ENCODE measurements at places on chromosomes 12 and 14.
A peak's percentile ranks its signal among the peaks of the same experiment; 100 is the strongest.

DNA sequence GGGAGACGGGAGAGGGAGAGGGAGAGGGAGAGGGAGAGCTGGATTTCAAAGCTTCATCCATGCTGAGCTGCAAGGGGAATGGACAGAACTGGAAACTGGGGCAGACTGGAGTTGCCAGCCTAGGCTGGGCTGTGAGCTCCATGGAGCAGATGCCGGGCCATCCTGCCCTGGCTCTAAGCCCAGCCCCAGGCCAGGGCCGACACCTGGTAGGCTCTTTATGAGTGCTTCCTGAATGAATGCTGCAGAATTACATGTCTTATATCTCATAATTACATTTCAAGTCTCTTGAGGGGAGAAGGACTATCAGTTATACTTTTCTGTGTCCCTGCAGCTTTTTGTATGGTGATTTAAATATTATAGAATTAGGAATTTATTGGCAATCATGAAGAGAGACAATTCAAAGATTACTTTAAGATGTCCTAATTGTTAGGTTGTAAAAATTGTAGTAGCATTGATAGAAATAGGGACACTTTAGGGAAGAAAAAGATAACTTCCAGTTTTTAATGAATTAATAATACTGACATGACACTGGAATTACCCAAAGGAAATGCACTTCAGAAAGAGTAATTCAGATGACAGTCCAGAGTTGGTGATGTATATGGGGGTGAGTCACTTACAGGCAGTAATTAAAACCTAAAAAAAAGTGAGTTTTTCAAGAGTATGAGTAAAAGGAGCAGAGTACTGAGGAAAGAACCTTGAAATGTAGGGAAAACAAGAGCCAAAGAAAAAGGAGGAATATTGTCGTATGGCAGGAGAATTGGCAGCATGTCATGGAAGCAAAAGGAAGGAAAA, 29.0 kb downstream of the SCYL2 start:
- DNase-seq = no peak

DNA sequence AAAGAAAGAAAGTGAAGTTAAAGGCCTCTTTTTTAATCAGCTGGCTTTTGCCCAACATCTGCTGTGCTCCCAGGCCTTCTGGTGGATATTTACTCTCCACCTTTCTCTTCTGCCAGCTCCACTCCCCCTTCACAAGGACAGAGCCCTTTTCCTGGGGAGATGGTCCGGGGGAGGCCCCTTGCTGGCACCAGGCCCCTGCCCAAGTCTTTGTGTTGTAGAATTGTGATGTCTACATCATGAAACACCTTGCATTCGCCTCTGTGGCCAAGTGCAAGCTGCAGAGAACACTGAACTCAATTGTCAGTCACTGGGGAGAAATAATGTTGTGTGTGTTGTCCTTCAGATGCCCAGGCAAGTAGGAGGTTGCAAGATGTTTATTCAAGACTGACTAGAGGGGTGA, 150.3 kb downstream of the DPF3 start:
- DNase-seq = no peak

DNA sequence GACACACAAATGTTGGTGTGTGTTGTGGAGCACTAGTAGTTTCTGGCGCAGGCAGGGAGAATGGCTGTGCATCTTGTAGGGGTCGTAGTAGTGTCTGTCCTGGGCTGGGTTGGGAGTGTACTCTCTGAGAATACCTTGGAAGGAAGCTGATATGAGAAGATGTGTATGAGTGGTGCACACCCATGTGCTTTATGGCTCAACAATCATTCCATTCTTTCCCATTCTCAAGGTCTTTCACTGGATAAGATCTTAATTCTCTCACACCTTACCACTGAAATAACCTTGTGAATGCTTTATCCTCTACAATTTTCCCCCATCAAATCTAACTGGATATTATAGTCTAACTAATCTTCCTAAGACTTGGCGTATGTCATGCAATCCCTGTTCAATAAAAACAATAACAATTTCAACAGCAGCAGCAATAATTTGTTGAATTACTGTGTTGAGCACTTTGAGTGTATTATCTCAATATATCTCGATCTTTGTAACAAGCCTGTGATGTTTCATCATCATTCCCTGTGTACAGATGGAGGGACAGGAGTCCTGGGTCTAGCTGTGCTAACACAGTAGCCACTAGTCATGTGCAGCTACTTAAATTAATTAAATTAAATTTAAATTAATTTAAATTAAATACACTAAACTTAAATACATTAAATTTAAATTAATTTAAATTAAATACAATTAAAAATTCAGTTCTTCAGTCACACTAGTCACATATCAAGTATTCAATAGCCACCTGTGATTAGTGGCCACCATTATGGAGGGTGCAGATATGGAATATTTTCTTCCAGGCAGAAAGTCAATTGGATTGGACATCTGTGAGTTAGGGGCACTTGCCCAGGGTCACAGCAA, 3.6 kb upstream of the SLC48A1 start:
- no peak for DNase-seq

DNA sequence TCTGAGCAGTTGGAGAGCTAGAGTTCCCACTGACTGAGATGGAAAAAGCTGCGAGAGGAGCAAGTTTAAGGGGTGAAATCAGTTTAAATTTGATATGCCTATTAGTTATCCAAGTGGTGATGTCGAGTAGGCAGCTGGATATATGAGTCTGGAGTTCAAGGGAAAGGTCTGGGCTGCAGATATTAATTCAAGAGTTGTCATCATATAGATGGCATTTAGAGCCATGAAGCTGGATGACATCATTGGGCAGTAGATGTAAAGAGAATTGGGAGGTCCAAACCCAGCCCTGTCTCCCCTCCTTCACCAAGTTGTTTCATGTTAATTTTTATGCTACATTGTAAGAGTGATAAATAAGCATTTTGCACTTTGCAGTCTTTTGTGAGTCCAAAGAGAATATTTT, 898.1 kb downstream of the GALC start:
- no peak for DNase-seq

- no peak for DNase-seq
Measured at GRCh38 chr12:9037431-9037830, 48.1 kb downstream of the KLRG1 start.

- DNase-seq = no peak
Measured at GRCh38 chr12:48764521-48764920, 24.4 kb downstream of the ADCY6 start.

DNA sequence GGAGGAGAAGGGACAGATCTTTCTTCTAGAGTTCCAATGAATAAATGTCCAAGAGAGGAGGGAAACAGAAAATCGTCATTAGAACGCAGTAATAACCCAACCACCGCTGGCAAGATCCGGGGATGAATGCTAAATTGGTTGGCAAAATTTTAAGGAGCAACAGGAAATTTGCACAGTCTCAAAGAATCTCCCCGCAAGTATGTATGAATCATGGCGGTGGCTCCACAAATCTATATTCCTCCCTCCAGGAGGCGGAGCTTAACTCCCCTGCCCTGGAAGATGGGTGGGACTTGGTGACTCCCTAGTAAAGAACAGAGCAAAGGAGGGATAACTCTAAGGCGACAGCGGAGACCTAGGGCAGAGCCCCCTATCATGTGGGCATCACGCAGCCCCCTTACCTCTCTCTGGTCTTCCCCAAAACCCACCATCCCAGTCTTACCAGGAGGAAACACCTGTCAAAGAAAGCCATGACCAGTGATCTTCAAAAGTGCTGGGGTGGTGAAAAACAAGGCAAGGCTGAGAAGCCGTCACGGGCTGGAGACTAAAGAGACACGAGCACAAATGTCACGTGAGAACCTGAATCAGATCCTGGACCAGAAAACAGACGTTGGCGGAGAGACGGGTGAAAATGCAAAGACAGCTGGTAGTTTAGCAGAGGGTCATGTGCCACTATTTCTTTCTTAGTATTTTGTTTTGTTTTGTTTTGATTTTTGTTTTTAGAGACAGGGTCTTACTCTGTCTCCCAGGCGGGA, 125.8 kb downstream of the NCOR2 start:
- peak; percentile 72 for DNase-seq

DNA sequence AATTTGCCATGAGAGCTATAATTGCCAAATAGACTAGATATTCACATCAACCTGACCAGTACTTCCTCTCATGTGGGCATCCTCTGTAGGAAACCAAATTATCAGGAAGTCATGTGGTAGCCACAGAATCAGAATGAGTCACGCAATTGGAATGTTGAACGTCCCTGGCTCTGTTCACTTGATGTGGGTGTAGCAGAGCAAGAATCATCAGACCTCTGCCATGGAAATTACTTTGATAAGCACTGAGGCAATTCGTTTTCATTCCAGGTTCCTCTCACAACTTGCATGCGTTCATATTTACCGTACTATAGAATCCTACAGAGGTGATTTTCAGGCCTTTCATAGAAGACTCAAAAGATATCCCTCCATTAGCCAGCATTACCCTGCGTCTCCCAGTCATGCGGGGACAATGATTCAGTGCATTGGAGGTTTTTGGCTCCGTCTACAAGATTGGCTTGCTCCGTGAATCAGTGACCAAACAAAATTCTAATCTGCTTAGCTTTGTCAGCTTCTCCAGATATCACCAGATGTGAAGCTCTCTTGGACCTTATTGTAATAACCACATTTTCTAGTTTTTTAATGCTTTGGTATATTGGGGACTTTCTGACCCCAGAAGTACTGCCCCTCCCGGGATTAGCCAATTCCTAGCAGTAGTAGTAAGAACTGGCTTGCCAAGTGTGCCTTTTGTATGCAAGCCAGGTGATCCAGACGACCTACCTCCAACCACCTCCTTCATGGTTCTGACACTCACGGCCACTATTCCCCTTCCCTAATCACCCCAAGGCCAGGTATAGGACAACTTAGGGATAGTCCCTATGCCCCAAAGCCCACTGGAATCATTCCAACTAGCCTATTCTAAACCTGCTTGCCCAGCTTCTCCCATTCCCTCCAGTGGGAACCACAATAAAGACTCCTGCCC, 133.4 kb downstream of the KICS2 start:
- peak; percentile 70 for DNase-seq

GRCh38 chr14:21109377-21110138, 8.7 kb downstream of the TMEM253 start:
- no peak for DNase-seq

GRCh38 chr12:56622535-56622934, 7.6 kb downstream of the BAZ2A start:
- DNase-seq = no peak

DNA sequence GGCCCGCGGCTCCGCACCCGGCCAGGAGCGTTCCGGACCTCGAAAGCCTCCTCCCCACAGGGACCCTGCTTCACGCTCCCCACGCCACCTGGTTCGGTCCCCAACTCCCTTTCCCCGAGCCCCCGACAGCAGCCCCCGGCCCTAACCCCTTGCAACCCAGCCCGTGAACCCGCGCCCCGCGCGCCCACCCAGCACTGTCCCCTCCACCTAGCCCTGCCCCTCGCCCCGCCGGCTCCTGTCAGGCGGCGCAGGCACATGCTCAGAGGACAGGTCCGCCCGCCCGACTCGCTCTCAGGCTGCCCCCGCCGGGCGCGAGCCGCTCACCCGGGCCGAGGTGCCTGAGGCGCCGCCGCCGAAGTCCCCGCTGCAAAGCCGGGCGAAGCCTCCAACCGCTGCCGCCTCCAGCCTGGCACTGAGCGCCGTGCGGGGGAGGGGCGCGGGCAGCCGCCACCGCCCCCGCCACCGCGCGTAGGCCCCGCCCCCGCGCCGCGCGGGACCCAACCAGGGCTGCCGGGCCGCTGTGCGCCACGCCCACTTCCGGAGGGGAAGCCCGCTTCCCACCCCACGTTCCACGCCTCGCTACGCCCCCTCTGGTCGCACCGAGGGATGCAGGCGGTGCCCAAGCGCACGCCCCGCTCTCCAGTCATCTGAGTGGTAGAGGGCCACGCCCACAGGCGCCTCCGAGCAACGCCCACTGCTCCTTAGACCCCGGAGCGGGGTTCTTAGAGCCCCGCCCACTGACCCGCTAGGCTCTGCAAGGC, at the start of gene CORO1C:
CORO1C (minus strand) TSS at position 414 of the 761 bp plus-strand sequence. CDS start 30,200 bp downstream, outside the sequence.
- no peak for DNase-seq

- DNase-seq = peak; percentile 21
Measured at GRCh38 chr12:87995581-87996178, 33.5 kb downstream of the C12orf50 start.

- no peak for DNase-seq
Measured at GRCh38 chr12:4026020-4026358, 152.8 kb upstream of the PARP11 start.

DNA sequence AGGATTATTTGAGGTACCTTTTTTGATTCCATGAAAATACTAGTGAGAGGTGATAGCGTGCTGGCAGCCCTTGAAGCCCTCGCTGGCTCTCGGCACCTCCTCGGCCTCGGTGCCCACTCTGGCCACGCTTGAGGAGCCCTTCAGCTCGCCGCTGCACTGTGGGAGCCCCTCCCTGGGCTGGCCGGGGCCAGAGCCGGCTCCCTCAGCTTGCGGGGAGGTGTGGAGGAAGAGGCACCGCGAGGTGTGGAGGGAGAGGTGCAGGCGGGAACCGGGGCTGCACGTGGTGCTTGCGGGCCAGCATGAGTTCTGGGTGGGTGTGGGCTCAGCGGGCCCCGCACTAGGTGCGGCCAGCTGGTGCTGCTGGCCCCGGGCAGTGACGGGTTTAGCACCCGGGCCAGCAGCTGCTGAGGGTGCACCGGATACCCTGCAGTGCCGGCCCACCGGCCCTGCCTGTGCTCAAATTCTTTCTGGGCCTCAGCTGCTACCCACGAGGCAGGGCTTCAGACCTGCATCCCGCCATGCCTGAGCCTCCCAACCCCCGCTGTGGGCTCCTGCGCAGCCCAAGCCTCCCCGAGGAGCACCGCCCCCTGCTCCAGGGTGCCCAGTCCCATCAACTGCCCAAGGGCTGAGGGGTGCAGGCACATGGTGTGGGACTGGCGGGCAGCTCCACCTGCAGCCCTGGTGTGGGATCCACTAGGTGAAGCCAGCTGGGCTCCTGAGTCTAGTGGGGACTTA, 7.4 kb downstream of the MOK start:
- no peak for DNase-seq

DNA sequence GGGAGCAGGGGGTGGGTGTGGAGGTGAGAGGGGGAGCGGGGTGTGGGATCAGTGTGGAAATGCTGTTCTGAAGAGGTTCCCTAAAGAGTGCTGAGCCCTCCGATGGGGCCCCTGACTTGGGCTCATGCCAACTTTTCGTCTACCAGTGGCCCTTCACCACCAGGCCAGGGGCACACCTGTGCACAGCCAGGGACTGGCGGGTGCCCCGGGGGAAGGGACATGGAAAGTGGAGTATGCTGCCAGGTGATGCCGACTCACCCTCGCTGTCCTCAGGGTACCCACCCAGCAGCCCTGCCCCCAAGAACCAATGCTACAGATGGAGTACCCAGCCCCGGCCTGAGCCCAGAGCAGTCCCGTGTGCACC, 26.2 kb downstream of the AMN start:
- DNase-seq = no peak
